ENCODE measurements at places on chromosomes 7 and 10.

DNA sequence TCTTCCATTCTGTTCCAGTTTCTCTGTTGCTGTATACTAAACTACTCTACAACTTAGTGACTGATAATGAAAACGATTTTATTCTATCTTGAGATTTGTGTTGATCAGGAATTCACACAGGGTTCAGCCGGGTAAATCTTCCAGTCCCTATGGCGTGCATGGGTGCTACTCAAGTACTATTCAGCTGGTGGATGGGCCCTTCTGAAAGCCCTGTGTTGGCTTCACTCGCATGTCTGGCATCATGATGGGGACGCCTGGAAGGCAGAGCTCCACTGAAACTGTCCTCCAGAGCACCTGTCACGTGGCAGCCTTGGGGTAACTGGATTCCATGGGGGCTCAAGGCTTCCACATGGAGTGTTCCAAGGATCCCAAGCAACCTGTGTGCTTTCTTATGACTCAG is 86.0 kb upstream of the ZMIZ1 start:
- DNase-seq = no peak

- no peak for DNase-seq
Observed at GRCh38 chr7:101333912-101334311, 12.3 kb upstream of the IFT22 start.

- no peak for DNase-seq
Observed at GRCh38 chr7:20144801-20145200, 72.4 kb downstream of the MACC1 start.

GRCh38 chr7:142185801-142186200 is 72.1 kb downstream of the PRSS58 start:
- no peak for DNase-seq

DNA sequence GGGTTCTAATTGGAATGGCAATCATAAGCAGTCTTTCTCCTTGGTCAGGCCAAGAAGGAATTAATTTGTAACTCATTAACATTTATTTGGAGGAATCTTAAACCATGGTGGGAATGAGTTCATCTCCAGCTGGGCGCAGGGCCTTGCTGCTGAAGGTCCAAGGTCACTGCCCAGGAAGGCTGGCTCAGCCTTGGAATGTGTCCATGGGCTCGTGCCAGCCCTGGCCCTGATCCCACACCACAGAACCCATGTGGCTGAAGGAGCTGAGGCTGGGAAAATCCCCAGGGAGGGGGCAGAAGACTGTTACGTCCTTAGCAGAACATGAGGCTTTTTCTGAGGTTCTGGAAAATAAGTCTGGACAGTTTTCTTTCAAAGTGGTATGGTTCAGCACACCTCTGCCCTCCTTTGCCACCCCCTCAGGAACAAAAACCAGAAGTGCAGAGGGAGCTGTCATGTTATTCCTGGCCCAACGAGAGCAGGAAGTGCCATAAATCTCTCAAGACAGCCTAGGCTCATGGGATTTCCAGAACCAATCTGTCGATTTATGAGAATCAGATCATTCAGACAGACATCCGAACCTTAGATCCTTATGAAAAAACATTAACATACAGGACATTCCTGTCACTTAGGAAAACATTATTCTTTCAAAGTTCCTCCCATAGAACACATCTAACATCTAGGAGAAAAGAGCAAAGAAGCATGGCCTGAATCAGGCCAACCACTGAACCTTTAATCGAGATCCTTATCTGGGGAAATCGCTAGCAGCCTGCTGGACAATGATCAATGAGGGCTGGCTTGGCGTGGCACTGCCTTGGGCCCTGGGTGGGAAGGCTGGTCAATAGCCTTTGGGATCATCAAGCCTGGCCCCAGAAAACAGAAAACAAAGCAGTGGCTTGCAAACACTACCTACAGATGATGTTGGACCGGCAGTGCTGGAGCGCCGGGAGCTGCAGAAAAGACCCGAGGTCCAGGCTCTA is 134.3 kb downstream of the TAX1BP1 start:
- no peak for DNase-seq

- no peak for DNase-seq
Observed at GRCh38 chr7:12490107-12490688, 80.3 kb upstream of the SCIN start.

- DNase-seq = no peak
Observed at GRCh38 chr10:77180794-77181193, 456.8 kb downstream of the KCNMA1 start.

DNA sequence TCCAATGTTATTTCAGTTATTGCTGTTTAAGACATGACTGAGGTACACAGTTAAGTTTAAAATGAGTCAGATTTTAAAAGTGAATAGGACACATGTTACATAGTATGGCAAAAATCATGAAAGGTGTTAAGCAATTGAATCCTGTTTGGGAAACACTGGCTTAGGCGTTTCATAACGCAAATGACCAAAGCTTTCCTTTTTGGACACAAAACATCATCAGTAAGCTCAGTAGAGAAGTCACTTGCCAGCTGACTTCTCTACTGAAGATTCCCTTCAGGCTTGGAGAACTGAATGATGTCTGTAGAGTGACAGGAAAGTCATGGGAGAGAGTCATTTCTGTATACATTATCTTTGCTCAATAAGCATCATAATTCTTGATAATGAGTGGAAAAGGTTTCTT is 64.4 kb upstream of the RSBN1L start:
- no peak for DNase-seq

DNA sequence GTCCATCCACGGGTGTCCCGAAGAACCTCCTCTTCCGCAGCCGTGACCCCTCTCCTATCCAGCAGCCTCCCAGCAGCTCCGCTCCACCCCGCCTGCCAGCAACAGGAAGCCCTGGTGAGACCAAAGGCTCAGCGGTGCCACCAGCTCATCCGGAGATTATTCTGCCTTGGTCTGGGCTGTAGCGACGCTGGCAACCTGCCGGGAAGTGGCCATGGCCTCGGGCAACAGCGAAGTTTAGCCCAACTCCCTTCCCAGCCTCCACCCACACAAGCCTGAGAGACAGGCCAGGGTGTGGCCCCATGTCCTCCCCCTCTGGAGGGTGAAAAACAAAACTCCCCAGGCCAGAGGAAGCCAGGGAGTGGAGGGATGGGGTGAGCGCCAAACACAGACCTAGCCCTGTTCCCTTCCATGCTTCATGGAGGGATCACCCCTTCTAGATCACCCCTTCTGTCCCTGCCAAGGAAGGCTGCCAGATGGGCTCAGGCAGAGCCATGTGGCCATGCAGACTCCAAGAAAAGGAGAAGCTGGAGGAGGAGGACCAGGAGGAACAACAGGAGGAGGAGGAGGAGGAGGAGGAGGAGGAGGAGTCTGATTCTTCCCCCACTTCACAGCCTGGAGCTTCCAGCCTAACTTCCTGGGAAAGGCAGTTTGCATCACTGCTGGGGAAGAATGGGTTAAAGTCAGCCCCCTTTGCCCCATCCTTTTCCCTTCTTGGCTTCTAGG is 918 bp downstream of the CALHM2 start:
- peak; percentile 8 for DNase-seq

DNA sequence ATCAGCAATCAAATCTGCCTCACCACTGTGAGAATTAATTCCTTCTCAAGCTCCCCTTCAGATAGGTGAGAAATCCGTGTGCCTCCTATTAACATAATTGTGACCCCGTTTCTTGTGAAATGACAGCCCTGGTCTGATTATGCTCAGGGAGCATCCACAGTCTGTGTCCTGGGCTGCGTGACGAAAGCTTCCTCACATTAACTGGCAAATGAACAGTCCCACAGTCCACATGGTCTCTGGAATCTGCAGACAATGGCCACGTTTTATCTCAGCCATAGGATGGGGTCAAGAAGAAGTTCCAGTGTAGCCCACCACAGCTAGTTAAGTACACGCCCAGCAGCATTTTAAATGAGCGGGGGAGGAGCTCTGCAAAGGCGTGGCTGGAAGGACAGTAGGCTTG is 229.2 kb downstream of the RPS24 start:
- no peak for DNase-seq

GRCh38 chr7:90923541-90923997 is 327.4 kb downstream of the CDK14 start:
- DNase-seq = no peak

DNA sequence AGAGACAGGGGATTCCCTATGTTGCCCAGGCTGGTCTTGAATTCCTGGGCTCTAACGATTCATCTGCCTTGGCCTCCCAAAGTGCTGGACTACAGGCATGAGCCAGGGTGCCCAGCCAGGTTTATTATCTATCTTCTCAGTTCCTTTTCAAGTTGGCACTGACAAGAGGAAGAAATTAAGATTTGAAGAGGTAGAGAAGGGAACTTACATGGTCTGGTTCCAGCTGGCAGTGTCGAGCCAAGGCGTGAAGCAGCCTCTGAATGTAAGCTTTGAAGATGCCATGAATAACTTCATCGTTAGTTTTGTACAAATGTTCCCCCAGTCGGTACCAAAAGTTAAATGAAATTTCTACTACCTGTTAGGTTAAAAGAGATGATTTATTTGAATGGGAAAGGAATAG is 57.7 kb downstream of the TNPO3 start:
- DNase-seq = no peak

GRCh38 chr10:15426558-15426957 is 55.5 kb upstream of the FAM171A1 start:
- DNase-seq = no peak

- DNase-seq = no peak
Observed at GRCh38 chr10:16477757-16478156, 40.9 kb downstream of the PTER start.

DNA sequence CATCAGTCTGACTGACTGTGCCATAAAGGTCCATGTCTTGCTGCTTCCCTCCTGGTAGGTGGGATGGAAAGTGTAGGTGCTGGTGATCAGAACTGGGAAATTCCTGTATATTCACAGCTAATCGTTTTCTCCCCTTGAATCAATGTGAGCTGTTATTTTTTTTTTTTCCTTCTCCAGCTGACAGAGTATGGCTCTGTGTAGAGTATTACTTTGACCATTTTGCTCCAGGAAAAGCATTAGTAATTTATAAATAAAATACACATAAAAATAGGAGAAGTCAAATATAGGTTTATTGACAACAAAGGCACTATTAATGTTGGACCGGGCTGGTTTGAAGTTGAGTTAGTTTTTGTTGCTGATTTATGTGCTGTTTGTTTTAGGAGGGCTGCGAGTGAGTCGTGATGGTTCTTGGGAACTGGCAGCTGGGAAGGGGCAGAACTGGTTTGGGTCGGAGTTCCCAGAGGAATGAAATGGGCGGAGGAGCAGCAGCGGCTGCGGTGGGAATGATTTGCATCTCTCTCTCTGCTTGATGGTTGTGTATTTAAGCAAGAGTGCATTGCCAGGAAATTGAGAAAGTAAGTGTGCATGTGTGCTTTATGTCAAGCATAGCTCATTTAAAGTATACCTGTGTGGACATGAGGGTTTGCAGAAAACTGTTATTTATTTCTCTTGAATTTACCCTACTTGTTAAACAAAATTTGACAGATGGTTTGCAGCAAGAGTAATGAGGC is 80.9 kb downstream of the LRMDA start:
- DNase-seq = no peak

Measured in activated naive CD4-positive, alpha-beta T cell (primary cell).